ENCODE measurements at places on chromosomes 5 and 9.

DNA sequence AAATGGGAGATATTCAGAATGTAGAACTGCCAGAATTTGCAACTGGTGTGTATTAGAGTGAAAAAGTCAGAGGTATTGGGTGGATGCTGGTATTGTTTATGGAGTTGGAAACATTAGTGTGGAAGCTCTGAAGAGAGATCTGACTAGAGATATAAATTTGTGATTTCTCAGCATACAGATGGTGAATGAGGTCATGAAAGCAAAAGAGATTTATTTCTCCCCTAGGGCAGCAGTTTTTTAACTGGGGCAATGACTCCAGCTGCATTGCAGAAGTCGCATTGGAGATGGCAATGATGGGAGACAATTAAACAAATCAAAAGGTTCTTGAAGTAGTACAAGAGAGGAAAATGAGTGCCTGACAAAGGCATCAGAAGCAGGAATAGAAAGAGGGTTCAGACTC lies 64.9 kb downstream of the CETN3 start:
- DNase-seq, result no peak

DNA sequence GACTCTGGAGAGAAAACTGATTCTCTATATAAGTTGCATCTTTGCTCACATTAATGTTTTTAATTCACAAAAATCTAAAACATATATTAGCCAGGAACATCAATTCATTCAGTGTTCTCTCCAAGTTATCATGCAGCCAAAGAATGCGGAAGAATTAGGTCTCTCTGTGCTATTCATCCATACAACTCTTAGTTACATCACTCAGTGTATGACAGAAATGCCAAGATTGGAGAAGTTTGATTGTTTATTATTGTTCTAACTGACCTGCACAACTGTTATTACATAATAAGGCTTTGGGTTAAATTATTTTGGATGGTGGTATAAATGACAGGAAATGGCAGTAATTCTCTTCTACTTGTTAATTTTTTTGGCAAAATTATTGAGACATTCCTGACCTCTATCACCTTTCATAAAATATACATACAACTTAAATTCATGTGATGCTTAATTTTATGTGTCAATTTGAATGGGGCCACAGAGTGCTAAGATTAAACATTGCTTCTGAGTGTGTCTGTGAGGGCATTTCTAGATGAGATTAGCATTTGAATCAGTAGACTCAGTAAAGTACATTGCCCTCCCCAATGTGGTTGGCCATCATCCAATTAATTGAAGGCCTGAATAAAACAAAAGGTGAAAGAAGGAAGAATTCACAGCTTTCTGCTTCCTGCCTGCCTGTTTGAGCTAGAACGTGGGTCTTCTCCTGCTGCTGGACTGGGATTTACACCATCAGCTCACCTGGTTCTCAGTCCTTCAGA lies 70.2 kb downstream of the NR2F1-AS1 start:
- DNase-seq, result no peak

DNA sequence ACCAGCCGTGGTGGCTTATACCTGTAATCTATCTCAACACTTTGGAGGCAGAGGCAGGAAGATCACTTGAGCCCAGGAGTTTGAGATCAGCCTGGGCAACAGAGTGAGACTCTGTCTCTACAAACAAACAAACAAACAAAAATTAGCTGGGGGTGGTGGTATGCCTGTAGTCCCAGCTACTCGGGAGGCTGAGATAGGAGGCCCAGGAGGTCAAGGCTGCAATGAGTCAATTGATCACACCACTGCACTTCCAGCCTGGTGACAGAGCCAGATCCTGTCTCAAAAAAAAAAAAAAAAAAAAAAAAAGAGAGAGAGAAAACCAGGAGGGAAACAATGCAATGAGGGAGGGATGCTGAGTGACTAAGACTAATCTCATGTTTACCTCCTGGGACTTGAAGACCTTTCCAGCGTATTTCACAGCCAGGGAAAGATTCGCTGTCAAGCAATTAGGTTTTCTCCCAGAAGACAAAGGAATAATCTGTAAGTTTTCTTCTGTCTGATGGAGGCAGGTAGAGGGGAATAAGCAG lies 51.1 kb upstream of the MIER3 start:
- no peak for DNase-seq

- DNase-seq, result no peak
Measured at GRCh38 chr5:105032917-105033316, 1470.3 kb upstream of the NUDT12 start.

DNA sequence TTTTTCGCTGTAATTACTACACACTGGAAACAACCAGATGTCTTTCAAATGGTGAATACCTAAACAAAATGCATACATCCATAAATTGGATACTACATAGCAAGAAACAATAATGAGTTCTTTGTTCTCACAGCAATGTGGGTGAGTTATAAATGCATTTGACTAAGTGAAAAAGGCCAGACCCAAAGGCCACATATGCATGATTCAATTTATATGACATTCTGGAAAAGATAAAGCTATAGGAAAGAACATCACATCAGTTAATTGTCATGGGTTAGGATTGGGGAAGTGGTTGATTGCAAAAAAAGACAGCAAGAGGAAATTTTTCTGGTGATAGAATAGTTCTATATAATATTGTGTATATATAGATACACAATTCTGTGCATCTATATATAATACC lies 198.9 kb downstream of the CYLC2 start:
- DNase-seq, result no peak

GRCh38 chr5:30918171-30918570 lies 275.3 kb upstream of the CDH6 start:
- DNase-seq, result no peak

DNA sequence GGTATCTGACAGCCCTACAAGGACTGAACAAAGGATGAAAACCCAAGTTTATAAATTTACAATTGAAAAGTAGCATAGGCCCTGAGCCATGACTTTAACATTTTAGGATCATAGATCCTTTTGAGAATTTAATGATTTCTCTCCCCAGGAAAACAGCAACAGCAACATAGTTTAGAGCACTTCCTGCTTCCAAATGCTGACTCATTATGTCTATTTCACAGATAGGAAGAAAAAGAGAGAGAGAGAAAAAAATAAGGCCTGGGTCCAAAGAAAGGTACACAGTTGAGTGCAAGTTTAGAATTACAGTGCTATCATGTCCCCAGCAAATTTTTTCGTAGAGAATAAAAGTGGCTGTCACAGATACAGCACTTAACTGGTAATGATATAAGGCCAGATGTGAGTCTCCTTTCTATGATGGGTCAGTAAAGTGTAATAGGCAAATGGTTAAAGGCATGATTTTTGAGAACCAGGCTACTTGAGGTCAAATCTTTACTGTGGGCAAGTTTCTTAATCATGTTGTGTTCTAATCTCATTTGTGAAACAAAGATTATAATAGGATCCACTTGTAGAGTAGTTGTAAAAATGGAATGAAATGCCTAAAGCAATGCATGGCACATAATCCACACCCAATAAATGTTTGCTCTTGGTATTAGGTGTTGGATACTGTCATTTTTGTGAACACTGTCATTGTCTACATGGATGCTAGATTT lies 12.3 kb upstream of the PPP2R2B start:
- DNase-seq, result no peak

DNA sequence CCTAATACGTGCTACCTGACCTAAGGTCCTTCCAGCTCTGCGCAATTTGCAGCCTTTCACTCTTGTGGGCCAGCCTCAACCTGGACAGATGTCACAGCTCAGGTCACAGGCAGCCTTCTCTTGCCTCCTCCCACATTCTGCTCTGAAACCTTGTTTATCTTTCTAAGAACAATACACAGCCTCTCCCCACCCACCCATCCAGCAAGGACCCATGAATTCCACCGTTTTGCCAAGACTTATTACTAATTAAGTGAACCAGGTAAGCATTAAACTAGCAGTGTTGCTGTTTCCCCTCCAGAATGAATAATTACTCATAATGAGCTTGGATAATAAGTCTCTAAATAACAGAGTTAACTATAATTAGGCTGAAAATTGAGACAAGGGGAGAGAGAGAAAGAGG lies 11.0 kb downstream of the FABP6 start:
- DNase-seq, result no peak

- no peak for DNase-seq
Measured at GRCh38 chr5:13865312-13865711, 79.2 kb downstream of the DNAH5 start.

DNA sequence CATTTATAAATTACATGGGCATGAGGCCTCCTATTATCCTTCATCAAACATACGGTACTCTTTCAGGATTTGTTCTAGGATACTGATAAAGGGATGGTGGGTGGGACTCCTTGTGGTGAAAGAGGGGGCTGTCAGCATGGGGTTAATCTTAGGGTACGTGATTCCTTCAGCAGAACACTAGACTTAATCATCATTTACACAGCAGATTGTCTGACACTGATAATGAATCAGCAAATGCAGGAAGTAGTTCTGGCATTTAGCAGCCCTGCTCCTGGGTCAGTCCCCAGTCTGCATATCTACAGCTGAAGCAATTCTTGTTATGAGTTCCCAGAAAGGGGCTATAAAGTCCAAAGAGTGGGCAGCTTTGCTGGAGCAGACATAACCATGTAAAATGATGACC lies 384.6 kb downstream of the SPOCK1 start:
- DNase-seq, result no peak

- DNase-seq, result no peak
Measured at GRCh38 chr9:71680189-71680980, 87.9 kb downstream of the CEMIP2 start.

DNA sequence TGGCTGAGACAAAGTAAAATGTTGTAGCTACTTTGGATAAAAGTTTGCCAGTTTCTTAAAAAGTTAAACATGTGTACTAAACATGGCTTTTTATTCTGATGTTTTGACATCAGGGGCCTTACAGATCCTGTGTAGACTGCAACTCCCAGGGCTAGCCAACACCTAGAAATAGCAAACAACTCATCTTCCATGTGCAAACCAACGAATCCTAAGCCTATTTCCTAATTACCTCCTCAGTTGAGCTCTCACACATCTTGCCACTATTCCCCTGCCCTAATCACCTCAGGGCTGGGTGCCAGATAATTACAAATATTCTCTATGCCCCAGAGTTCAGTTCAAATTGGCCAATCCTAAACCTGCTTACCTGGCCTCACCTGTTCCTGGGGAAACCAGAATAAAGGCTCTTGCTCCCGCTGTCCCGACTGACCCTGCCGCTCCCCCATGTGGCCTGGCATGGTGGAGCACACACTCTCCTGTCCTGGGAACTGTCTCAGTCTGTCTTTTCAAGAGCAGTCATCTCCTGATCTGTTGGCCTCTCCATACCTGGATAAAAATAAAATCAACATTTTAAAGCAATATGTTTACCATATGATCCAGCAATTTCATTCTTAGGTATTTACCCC lies 37.1 kb upstream of the FAM169A start:
- peak; percentile 24 for DNase-seq

DNA sequence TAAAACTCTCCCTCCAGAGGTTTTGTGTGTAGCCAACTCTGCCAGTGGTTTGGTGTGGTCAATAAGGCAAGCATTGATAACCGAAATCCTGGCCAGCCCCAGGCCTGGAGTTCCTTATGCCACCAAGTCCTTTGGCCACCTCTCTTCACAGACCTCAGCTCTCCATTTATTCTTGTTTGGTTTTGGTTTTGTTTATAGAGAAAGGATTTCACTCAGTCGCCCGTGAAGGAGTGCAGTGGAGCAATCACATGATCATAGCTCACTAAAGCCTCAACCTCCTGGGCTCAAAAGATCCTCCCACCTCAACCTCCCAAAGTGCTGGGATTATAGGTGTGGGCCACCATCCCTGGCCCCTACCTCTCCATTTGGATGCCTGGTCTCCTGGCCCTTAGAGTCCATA lies 55.4 kb upstream of the PPARGC1B start:
- no peak for DNase-seq

GRCh38 chr5:154221371-154221896 lies 30.9 kb downstream of the GALNT10 start:
- DNase-seq, result peak; percentile 52

DNA sequence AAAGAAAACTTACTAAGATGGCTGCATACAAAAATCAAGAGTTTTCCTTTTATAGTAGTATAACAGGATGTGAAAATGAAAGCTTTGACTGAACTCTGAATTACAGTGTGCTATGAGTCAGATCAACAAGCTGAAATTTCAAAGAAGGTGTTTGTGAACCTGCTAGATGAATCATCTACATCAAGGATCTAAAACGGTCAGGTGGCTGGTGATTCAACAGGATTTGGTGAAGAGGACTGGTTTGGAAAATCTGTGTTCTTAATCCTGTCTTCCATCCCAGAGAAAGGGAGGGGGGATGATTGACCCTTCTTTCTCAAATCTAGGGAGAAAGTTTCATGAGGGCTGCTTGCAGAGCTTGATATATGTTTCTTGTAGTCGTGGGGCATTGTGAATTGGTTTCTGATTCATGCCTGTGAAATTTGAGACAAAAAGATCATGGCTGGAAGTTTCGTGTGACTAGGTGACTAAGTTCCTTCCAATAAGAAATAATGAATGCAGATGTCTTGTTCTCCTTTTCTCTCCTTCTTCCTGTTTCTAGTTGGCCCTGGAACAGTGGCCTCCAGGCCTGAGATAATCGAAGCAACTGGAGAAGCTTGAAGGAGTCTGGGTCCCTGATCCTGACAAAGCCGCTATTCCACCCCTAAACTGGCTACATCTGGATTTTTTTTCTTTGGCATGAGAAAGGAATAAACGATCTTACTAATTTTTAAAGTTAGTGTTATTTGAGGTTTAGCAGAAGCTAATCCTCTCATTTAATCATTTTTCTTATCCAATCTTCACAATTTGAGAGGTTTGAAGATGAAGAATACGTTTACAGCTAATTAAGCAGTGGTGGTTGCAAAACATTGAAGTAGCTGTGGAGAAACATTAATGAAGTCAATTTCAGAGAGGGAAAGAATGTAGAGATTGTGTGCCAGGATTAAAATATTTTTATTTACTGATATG lies 67.2 kb downstream of the MRPS30 start:
- DNase-seq, result peak; percentile 29

DNA sequence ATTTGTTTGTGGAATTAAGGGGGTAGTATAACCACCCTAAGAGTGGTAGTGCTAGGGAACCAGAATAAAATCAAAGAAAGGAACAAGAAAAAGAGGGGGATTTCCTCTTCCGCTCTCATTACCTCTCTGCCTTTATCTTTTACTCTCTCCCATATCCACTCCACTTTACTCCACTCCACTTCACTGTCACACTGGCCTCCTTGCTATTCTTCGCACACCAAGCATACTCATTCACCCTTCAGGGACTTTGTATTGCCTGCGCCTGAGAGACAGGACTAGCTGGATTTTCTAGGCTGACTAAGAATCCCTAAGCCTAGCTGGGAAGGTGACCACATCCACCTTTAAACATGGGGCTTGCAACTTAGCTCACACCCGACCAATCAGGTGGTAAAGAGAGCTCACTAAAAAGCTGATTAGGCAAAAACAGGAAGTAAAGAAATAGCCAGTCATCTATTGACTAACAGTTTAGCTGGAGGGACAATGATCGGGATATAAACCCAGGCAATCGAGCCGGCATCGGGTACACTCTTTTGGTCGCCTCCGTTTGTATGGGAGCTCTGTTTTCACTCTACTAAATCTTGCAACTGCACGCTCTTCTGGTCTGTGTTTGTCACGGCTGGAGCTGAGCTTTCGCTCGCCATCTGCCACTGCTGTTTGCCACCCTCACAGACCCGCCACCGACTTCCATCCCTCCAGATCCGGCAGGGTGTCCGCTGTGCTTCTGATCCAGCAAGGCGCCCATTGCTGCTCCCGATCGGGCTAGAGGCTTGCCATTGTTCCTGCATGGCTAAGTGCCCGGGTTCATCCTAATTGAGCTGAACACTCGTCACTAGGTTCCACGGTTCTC lies 121.8 kb downstream of the FAM170A start:
- DNase-seq, result no peak

Data from activated T-cell treated with anti-CD3 and anti-CD28 coated beads, Interleukin-2, amount 50 U/mL, for 48 hours (primary cell).